Stimulated activated CD8-positive, alpha-beta memory T cell treated with anti-CD3 and anti-CD28 coated beads, Interleukin-4, amount 100 ng/mL, for 1 hour (primary cell): ENCODE measurements at places on chromosomes 7 and 10.
A peak's percentile ranks its signal among the peaks of the same experiment; 100 is the strongest.

DNA sequence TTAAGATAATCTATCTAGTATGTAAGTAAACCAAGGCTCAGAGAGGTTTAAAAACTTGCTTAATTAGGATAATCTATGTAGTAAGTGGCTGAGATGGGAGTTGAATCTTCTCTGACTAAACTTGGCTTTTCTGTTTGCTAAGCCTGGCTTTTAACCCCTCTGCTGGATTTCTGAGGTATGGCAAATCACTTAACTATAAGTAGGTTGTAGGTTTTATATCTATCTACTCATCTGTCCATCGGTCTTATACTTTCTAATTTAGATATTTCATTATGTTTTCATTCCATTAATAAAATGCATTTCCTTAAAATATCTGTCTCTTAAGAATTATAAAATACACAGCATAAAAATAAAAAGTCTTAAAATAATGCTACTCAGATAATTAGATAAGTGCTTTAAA is 59.4 kb downstream of the ST7 start:
- DNase-seq: no peak

DNA sequence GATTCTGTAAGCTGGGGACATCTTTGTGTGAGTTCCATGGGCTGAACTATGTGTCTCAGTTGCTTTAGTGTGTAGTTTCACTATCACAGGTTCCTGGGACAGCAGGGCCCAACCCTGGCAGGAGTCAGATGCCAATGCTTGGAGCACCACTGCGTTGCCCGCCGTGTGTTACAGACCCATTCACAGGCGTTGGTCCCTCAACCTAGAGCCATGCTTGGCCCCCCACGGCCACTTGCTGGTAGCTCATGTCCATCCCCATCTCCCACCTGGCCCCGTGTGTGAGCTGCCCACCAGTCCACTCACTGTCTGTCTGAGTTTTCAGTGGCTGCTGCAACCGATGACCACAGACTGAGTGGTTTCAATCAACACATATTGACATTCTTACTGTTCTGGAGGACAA is 546.9 kb downstream of the TCERG1L start:
- DNase-seq: no peak

DNA sequence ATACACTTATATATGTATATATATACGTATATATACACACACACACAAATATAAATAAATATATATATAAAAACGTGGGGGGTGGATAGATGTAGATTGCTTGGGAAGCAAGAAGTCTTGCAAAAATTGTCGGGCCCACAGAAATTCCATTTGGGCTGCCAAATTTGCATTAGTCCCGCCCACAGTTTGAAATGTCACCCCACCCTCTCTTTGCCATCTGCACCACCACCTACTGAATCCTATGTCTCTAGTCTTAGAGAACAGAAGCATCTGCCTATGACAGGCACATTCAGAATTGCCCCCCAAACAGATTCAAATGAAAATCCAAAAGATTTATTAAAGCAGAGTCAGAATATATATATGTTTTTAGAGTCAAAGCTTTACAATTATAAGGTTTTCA is 25.6 kb upstream of the CACNA2D1 start:
- DNase-seq: no peak

- no peak for DNase-seq
These were observed 212.8 kb downstream of the MAD1L1 start for GRCh38 chr7:2019711-2020511.

GRCh38 chr7:123242467-123243092 is 42.8 kb upstream of the SLC13A1 start:
- DNase-seq: no peak

DNA sequence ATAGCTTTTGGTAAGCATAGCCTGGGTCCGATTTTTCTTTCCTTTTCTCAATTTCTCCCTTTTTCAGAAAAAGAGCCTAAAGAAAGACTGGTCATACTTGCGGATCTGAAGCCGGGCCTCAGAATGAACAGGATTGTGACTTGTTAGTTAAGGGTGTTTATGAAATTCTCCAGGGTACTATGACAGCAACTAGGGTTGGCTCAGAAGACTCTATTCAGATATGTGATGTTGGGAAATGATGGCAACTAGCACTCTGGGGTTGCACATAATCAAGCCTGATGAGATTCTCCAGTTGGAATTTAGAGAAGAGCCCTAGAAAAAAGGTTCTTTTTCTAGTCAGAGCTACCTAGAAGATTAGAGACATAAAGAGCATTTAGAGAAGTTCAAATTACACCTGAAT is 352.4 kb upstream of the POM121L12 start:
- no peak for DNase-seq

DNA sequence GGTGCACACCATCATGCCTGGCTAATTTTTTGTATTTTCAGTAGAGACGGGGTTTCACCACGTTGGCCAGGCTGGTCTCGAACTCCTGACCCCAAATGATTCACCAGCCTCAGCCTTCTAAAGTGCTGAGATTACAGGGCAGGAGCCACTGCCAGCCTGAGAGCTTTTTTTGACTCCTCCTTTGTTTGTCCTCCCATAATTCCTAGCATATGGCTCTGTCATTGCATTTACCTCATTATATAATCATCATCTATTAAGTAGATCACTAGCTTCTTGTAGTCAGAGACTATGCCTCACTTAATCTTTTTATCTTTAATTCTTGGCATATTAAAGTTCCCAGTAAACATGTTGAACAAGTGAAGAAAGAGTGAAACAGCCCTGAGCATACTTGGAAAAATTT is 82.1 kb downstream of the CPEB3 start:
- no peak for DNase-seq

DNA sequence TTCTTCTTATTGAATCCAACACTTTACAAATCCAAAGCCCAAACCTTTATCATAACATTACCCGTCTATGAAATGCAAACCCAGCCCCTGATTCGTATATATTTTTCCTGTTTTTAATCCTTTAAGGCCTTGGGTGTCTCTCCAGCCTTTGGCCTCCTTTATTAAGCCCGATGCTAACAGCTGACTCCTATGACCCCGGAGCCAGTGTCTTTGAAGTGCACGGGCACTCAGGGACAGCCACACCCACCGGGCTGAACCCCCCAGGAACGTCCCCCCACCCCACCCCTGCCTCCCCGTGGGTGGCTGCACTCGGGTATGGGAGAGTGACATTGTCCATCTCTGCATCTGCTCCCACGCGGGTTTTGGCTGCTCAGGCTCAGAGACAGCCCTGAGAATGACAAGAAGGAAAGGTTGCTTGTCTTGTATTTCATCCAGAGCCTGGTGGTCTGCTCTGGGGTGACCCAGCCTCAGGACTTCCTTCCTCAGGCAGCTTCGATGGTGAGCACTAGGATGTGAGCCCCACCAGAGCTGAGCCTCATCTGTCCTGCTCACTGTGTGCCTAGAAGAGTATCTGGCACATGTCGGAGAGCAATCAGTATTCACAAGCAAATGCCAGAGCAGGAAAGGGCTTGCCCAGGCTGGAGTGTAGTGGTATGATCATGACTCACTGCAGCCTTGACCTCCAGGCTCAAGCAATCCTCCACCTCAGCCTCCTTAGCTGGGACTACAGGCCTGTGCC is 210.4 kb downstream of the SKIDA1 start:
- no peak for DNase-seq

DNA sequence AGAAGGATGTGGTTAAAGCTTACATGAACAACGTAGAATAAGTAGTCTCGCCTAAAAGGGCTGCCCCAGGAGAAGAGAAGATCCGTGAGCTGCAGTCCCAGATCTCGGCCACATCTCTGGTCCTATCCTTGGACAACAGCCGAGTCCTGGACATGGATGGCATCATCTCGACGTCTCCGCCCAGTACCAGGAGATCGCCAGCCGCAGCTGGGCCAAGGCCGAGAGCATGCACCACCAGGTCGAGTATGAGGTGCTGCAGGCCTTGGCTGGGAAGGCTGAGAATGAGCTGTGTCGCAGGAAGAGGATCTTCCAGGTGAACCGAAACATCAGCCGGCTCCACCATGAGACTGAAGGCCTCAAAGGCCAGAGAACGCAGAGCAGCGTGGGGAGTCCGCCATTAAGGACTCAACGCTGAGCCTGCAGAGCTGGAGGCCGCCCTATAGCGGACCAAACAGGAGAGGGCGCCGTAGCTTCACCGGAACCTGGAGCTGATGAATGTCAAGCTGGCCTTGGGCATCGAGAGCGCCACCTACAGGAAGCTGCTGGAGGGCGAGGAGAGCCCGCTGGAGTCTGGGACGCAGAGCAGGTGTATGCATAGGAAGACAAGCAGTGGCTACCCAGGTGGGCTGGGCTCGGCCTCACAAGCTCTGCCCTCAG is 22.2 kb downstream of the LIPK start:
- no peak for DNase-seq

DNA sequence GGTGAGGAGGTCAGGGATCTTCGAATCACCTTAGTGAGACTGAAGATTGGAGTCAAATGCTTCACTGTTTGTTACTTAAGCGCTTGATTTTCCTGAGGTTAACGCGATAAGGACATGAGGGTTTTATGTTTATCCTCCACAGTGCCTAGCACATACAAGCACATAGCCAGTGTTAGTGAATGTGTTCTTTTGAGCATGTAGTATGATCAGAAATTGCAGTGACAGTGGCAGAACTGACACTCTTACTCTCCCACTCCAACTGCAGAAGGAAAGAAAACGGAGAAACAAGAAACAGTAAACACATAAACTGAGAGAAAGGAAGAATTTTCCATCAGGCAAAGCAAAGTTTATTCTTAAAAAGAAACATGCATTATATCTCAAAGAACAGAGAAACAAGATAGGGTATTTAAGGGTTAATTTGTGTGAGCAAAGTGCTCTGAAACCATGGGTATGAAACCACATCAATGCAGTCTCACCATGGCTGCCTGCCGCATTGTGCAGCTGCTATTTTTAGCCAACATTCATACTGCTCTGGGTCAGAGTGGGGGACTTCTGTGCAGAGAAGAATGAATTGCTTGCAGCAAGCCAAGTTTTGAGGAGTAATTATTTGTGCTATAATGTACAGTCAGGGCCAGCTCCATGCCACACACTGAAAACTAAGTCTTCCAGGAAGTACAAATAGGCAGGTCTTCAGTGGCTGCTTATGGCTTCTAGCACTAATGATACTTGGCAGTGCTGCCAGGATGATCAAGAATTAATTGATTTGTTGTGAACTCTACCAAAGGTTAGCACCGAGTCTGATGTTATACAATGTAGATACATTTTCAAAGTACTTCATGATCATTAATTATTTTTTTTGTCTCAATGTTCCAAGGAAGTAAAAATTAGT is 152.0 kb downstream of the MACC1 start:
- DNase-seq: no peak

- DNase-seq: no peak
These were observed 97.6 kb downstream of the SUGCT start for GRCh38 chr7:40232242-40232893.

DNA sequence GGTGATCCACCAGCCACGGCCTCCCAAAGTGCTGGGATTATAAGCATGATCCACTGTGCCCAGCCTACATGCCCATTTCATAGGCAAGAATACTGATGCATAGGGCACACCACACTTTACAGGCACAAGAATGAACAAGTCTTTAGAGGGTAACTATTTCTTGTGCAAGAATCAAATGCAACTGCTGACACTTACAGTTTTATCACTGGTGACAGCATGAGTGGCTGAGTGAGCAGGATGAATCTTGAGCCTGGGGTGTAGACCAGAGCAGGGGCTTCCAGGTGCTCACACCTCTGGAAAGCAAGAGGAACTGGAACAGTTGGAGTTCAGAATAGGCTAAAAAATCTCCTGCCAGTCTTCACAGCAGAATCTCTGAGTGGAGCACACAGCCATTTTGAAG is 287.5 kb downstream of the KCNMA1 start:
- no peak for DNase-seq

DNA sequence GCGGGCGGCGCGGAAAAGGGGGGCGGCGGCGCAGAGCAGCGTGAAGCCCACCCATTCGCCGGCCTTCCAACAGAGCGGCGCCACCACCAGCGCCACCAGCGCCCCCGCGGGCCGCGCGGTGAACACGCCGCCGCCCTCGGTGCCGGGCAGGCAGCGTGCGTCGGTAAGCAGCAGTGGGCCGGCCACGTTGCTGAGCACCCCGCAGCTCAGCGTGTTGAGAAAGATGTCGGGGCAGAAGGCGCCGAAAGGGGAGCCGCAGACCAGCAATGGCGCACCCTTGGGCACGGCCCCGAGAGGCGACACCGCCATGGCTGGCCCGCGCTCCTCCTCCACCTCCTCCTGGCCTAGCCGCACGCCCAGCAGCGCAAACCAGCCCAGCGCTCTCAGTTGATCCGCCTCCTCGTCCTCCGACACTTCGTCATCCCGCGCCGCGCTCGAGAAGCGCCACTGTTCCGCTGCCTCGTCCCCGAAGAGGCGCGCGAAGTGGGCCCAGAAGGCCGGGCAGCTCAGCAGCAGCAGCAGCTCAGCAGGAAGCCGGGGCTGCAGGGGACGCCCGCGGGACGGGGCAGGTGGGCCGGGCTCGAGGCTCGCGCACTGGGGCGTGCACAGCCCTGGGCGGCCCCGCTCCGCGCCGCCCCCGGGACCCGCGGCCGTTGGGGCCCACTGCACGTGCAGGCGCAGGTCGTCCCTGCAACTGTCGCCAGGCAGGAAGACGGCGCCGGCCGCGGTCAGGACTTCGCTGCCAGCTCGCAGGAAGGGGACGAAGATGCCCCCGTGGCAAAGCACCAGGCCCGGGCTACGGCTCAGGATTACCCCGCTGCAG is 623 bp downstream of the TYSND1 start:
- peak; percentile 40 for DNase-seq

DNA sequence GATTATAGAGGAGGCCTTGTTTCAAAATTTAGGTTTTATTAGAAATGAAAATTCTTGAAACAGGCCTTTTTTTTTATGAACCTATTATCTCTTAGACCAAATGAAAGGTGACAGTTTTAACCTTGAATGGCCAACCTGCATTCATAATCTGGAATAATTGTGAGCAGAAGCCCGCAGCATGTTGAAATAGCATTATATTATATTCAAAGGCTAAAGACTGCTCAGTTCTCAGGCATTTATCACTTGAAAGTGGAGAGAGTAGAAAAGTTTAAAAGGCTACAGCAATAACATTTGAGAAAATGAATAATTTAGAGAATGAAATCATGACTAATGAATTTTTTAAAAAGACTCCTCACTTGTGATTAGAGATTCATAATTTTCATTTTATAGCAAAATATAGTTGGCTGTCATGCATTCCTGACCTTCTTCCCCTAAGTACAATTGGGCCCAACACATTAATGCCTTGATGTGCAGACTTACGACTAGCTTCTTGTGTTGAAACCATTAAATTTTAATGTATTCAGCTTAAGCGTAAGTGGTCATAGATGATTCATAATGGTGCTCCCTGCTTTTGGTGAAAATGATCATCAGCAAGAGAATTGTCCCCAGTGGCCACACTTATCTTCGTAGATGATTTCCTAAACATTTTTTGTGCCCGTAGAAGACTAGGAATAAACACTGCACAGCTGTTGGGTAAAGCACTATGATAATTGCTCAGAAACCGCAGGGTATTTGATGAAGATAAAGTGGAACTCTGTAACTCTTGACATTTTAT is 346.6 kb upstream of the BMPER start:
- no peak for DNase-seq
